ENCODE measurements at places on chromosomes 7 and 10.

- DNase-seq: no peak
Observed at GRCh38 chr10:128926711-128927110, 540.3 kb upstream of the MGMT start.

DNA sequence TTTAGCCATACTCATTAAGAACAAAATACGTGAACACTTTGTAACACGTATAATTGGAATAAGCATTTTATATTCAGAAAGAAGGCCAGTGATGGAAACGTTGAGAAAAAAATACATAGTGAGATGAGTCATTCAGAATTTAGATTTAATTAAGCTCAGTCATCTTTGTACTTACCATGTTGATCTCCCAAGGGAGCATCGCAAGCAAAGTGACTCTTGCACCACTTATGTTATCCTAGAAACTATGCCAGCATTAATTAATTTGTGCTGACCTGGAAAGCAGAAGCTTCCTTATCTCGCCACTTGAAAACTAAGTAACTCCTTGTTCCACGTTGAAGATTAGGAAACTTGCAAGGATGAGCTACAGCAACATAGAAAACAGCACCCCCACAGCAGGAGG is 9.7 kb upstream of the MPP7 start:
- no peak for DNase-seq

GRCh38 chr10:81157681-81158080 is 620.0 kb downstream of the SH2D4B start:
- no peak for DNase-seq

DNA sequence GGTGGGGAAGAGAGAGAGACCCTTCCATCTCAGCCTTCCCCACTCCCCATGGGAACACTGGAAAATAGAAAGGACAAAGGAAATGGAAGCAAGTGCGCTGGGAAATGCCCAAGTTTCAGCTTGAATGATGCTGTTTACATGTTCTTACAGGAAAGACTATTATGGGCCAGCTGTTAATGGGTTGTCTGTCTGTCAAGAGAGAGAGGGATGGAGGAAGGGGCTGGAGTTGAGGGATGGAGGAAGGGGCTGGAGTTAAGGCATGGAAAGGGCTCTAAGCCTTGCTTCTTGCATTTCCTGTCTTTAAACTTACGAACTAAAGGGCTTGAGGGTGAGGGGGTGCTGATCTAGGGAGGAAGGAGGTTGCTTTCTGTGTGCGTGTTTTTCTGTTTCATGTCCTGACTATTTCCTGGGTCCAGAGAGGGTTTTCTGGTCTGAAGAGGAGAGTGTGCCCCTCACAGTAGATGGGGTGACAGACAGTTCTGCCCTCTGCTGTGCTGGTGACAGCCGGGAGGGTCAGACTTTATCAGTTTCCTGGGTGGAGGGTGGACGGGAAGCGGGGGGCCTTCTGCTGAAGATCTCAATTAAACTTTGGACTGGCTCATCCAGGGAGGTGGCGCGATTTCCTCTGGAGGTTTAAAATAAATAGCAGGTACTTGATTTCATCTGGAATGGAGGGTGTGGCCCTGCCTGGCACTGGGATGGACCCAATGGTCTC is 30.5 kb downstream of the GRK5 start:
- no peak for DNase-seq

DNA sequence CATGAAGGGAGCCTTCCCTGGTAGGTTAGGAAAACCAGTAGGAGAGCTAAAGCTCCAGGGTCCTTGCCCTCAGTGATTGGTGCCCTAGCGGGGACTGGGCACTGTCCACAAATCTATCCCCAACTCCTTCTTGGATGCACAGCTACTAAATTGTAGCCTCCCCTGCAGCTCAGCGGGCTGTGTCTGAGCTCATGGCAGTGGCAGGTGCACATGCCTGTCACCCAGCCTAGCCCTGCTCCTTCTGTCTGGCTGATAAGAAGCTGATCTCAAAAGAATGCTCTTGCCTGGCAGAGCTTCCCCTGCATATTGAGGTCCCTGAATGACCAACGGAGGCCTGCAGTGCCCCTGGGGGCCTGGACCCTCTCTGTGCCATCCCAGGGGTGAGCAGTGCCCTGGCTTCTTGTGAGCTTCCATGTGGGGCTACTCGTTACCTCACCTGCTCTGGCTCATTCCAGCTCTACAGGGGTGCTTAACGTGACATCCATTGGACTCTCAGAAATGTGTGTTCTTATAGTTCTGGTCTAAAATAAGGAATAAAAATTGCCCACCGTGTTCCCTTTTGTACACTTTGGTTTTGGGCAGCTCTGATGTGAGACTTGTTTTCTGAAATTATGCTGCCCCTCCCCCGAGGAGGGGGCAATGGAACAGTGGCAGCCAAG is 59.8 kb upstream of the ANTXRL start:
- DNase-seq: no peak

- DNase-seq: no peak
Observed at GRCh38 chr7:157079116-157079515, 59.6 kb upstream of the UBE3C start.

GRCh38 chr10:8544500-8544899 is 490.0 kb downstream of the GATA3 start:
- no peak for DNase-seq

- no peak for DNase-seq
Observed at GRCh38 chr7:70744492-70744891, 387.5 kb upstream of the GALNT17 start.

DNA sequence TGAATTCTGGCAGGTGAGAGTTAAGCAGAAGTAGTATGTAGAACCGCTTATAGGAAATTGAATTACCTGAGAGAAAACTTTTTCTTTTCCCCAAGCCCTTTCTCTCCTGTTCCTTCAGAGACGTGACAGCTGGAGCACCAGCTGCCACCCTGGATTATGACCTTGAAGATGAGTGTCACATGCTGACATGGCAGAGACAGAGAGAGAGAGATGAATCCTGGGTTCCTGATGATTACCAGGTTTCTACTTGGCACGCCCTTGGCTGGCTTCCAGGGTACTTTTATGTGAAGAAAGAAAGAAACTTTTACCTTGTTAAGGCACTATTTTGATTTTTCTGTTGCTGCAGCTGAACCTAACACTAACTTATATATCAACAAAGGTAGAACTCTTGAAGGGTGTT is 99.9 kb downstream of the GPR26 start:
- no peak for DNase-seq

DNA sequence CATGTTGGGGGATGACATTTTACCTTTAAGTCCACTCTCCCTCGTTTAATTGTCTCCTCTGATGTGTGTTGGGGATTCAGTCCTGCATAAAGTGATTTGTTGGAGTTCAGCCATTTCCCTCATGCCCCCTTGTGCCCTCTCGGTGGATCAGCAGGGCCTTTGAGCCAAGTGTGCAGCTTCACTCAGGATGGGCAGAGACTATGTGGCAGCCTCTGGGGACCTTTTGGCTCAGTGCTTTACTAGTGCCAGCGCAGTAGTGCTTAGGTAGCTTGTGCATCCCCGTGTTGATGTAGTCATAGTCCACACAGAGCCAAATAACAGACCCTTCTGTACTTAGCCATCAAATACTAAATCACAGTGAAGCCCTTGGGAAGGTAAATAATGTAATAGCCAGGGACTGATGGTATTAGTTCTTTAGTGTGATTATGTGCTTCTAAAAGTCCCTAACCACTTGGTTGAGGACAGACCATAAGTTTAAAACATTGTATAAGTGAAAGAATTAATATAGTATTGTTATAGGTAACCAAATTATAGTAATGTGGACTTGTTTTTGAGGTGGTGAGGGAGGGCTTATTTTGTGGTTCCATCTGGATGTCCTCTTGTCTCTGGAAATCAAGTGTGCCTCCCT is 11.4 kb downstream of the BUB3 start:
- no peak for DNase-seq

- no peak for DNase-seq
Observed at GRCh38 chr7:293681-294439, 3.9 kb downstream of the FOXL3 start.

DNA sequence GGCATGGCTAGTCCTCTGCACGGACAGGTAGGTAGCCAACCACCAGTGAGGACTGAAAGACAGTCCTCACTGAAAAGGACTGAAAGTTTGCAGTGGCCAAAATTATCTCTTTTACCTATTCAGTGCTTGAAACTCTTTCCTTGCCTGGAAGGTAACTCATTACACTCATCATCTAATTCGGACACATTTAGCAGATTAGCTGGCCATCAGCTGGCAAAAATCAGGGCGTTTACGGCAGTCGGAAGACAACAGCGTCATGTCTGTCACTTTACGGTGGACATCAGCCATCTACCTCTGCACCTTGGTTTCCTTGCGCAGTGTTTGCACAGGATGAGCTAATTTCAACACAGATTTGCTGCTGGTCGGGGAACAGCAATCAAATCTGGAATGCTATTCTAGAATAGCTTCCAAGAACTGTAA is 740 bp downstream of the ANXA7 start:
- no peak for DNase-seq

DNA sequence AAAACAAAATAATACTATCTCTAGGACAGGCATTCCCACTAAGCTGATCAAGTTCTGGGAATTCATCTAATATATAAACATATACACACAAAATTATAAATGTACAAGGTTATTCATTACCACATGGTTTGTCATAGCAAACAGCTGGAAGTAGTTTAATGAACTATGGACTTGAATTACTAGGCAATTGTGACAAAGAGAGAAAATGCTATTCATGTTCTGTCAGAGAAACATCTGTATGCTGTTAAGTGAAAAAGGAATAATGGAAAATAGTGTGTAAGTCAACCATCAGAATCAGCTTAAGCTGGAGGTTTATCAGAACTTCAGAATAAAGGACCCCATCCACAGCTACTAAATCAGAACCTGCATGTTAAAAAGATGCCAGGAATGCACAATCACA is 2.8 kb downstream of the ZNF248 start:
- DNase-seq: no peak

DNA sequence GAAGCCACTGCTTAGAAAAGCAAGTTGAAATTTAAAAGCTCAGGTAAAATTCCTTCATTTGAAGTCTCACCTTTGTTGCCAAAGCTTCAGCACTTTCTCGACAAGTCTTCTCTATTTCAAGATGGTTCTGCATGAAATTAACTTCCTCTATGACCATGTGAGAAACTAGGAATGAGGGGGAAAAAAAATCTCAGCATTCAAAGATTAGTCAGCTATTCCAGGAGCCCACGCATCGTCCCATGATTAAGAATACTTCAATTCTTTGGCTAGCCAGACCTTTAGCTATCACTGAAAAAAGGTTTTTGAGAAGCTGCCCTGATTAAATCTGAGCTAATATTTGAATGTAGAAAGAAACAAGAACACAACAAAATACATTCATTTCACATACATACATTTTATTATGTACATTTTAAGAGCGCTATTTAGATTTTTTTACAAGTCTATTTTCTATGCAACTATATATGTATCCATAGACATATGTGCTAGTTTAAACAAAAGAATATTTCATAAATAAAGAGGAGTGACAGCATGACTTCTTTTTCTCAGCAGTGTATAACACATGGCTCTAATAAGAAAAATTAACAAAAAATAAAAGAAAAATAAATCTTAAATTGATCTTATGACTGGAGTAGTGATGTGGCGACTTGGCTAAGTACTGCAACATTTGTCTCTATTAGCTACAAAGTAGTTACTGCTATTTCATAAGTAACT is 44.8 kb downstream of the SHTN1 start:
- DNase-seq: no peak

- DNase-seq: no peak
Observed at GRCh38 chr7:98224701-98225181, 13.5 kb downstream of the BHLHA15 start.

GRCh38 chr7:41540601-41541000 is 162.3 kb downstream of the INHBA start:
- no peak for DNase-seq

DNA sequence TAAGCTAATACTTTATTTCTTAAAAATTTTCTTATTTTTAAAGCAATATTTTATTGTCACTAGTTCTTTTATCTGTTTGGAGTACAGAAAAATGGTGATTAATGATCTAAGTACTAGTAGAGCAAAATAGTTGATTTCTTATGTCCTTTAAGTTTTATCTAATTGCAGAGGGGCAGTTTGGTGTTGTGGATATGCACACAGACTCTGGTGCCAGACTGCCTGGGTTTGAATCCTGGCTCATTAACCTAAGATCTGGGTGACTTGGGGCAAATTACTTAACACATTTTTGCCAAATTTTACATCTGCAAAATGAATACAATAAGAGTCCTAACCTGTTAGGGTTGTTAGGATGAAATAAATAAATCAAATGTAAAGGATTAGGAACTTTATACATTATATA is 10.7 kb upstream of the PRPS1L1 start:
- no peak for DNase-seq

DNA sequence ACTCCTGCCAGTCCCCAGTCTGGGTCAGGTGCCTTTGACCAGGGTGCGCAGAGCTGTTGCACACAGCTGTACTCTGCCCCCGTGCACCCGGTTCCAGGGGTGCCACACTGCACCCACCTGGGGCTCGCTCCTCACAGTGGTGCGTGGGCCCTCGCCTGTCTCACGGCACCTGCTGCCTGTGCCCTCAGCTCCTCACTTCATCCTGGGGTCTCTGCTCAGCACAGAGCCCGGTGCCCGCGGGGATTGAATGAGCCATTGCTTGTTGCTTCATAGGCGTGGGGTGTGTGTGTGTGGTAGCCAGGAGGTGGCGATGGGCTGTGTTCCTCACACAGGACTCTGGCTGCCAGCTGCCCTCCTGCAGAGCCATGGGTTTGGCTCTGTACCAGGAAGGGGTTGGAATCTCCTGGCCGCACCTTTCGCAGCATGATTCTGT is 18.5 kb downstream of the EIF3B start:
- DNase-seq: no peak

DNA sequence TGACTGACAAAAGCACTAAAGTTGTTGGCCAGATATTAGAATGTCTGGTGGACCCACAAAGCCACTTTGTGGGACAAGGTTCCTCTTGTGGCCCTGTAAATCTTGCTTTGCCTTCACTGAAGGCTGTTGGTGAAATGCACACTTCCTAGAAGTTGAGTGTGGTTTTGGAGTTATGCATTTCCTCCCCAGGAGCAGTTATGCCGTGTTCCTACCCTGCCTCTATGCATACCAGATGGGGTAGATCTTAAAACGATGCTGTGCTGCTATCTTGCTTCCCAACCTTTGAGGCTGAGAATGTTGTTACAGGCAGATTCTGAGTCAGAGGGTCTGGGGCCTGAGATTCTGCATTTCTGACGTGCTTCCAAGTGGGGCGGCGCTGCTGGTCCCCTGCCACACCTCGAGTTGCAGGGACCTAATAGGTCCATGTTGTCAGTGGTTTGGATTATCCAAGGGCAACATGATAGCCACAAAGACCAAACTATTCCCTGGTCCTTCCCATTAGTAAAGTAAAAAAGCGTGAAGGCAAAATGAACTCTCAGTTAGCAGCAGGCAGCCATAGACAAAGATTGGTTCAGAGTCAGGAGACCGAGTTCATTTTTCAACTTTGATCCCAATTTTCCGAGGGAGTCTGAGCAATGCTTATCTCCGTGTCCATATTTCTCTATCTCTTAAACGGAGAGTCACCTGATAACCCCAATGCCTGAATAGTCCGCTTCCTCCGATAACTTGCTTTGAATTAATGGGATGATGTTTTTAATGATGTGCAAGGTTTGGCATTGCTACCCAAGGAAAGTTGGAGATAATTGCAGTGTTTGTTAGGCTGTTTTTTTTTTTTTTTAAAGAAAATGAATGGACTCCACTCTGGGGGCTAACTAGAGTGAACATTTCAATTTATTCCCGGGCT is 55.8 kb downstream of the CDHR3 start:
- DNase-seq: no peak

Measured in esophagus squamous epithelium (tissue), 5 donors.